ENCODE measurements at places on chromosomes 12 and 14.
A peak's percentile ranks its signal among the peaks of the same experiment; 100 is the strongest.

DNA sequence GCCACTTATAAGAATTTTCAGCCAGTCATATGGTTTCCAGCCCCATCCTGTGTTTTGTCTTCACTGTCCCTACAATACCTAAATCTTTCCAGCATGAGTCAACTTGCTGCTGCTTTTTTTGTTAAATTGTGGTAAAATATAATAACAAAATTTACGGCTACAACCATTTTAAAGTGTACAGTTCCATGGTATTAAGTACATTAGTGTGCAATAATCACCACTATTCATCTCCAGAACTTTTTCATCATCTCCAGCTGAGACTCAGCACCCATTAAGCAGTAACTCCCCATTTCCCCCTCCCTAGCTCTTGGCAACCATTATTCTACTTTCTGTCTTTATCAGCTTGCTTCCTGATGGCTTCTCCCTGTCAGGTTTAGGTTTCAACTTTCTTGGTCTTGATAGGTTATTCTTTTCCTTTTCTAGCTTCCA, 39.1 kb downstream of the FRS2 start:
- peak; percentile 64 for DNase-seq

GRCh38 chr14:22597265-22597664, 835 bp upstream of the ABHD4 start:
- no peak for DNase-seq

GRCh38 chr12:123903301-123904065, 69.1 kb downstream of the CCDC92 start:
- DNase-seq, result no peak

DNA sequence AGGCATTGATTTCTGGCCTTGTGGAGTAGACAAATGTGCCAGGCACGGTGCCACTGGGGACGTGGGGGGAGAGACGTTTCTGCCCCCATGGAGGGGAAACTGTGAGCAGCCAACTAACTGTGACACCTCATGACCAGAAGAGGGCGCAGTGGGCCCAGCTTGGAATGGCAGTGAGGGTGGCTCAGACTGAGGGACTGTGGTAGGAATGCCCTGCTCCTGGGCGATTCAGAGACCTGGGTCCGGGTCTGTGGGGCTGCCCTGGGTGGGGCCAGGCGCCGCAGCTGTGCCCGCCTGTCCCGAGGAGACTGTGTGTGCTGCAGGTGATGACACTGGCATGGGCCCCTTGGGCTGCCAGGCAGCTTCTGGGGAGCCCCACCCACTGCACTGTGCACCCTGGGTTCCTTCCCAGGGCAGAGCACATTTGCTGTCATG, 60.6 kb downstream of the SLC25A47 start:
- DNase-seq, result peak; percentile 78

- no peak for DNase-seq
Measured at GRCh38 chr14:65723348-65723747, 310.8 kb downstream of the FUT8 start.

DNA sequence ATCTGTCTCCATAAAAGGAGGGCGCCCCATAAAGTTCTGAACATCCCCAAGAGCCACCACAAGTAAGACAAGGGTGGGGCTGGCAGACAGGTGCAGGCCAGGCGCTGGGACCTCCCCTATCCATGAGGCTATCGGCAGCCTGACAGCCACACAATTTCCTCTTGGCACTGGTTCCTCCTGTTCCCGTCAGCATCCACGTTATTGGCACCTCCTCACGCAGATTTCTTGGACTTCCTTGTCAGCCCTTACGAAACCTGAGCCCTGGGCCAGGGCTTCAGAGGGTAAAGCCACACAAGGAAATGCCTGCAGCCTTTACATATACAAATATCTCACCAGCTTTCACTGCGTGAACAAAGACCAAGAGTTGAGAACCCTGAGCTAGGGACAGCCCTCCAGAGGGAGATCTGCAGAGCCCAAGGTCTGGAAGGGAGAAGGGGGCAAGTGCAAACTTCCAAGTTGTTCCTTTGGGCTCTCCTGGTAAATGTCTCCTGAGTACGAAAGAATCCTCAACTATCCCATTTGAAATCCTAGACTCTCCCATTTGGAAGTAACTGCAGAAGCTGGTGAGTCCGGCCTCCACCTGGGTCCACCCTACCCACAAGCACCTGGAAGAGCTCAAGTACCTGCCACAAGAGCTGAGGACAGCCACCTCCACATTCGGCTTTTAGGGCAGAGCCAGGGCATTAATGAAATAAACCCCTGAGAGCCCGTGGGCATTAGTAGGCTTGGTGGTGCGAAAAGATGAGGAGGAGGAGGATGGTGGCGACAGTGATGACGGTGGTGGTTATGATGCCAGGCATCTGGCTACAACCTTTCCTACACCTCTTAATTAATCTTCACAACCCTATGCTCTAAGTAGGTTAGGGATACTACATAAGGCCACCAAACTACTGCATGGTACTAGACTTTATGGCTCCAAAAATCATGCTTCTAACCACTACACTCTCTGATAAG, 5.5 kb upstream of the TC2N start:
- DNase-seq, result peak; percentile 49

DNA sequence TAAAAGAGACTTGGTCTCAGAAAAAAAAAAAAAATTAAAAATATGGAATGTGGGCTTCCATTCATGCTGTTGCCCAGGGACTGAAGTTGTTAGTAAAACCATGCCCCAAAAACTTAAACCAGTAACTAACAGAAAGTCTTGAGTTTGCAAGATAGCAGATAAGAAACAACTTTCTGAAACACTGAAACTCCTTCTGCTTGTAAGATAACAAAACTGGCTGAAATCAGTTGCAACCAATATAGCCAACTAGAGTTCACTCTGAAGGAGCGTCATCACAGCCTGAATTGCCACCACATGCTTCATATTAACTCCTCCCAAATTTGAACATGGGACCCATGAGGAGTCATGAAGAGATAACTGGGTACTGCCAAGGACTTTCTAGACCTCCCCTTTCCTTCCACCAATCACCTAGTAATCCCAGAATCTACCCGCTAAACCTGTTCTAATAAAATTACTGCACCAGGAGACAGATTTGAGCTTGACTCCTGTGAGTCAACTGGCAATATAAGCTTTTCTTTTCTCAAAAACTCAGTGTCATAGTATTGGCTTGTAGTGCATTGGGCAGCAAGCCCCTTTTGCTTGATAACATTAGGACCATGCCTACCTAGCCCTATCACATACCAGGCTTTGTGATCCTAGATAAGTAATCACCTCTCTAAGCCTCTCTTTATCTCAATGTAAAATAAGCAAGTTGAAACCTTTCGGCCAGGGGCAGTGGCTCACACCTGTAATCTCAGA, 53.6 kb downstream of the R3HDM2 start:
- DNase-seq, result no peak

GRCh38 chr14:38211255-38211735, 3.6 kb downstream of the SSTR1 start:
- peak; percentile 17 for DNase-seq

- DNase-seq, result no peak
Measured at GRCh38 chr12:26403601-26404000, 208.2 kb downstream of the SSPN start.

- DNase-seq, result peak; percentile 72
Measured at GRCh38 chr12:32501835-32502333, 102.5 kb downstream of the FGD4 start.

GRCh38 chr12:101305794-101306193, 25.9 kb downstream of the UTP20 start:
- DNase-seq, result no peak

DNA sequence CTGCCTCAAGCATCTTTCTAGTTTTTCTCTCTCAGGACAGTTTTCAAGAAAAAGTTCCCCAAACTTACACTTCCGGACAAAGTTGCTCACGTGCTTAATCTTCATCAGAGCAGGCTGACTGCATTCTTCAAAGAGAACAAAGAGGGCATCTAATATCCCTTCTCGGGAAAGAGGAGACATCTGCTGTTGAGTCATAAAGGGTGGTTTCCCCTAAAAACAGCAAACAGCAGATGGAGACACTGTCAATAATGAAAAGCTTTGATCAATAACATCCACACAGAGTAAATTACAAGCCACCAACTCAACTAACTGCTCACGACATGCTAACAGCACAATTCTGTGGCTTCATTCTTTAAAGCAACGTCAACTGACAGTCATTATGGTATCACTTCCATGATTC, 8.1 kb downstream of the CIT start:
- DNase-seq, result peak; percentile 68

DNA sequence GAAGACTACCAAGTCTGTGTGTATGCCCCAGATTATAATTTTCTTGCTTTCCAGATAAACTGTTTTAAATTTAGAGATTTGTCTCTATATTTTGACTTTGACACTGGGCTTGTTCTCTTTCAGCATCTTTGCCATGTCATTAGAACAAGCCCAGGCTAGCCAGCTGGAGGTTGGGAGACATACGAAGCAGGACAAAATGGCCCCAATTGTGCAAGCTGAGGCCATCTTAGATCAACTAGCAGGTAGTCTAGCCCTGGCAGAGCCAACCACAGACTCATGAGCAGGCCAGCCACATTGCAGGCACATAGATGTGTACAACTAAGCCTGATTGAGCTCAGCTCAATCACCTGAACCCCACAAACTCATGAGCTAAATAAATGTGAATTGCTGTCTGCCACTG, 321.4 kb downstream of the ATP23 start:
- DNase-seq, result no peak

- DNase-seq, result no peak
Measured at GRCh38 chr12:5099591-5099990, 55.9 kb downstream of the KCNA5 start.

GRCh38 chr12:52255926-52256583, 18.4 kb upstream of the KRT86 start:
- DNase-seq, result no peak

DNA sequence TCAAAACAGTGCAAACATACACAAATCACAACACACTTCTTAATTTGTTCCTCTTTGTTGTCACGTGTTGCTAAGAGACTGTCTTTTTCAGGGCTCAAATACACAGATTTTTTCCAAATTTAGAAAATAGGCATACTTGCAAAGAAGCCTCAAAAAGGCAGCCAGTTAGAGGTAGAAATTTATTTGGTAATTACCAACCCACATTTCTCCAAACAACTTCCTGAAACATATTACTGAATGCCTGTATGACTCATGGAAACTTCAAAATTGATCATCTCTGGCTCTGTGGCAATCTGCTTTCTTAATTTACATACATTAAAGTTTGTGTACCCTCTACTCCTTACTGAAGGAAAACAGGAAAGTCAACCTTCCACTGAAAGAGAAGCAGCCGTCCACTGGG, 36.4 kb downstream of the PPM1H start:
- peak; percentile 7 for DNase-seq

DNA sequence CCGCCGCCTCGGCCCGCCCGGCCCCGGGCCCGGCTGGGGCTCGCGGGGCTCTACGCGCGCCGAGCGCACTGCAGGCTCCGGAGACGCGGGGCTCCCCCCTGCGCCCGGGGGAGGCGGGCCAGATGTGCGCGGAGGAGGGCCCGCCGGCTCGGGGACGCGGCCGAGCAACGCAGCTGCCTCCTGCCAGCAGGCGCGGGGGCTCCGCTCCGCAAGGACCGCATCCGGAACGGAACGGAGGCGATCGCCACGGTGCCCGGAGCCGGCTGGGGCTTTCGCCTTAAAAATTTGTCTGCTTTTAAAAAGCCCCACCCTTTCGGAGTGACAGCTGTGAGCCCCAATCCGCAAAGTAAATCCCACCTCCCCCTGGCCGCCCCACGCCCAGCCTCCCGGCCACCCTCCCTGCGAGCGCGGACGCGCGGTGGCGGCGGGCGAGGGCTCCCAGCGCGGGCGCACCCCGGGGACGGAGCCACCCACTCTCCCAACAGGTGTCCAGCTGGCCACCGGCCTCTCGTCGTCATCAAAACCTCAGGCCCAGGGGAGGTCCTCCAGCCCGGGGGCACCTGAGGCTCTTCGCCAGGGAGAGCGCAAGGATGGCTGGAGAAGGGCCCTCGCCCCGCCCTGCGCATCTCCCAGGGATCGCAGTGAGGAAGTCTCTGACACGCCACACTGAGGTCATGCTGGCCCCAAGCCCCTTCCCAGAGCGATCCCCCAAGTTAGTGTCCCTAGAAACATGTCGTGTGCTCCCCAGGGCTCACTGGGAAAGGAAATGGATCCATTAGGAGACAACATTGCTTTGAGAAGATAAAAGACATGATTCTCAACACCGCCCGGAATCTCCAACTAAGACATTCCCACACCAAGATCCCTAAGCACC, at the start of gene TMEM132D:
Gene TMEM132D, minus strand, starts transcription at position 70 of the 874 bp plus-strand sequence.
- no peak for DNase-seq

Data from GM23248 (cell line).